ENCODE measurements at places on chromosomes 3 and 15.
A peak's percentile ranks its signal among the peaks of the same experiment; 100 is the strongest.

- DNase-seq, result no peak
These were observed 142.8 kb downstream of the CHL1 start for GRCh38 chr3:339351-339750.

DNA sequence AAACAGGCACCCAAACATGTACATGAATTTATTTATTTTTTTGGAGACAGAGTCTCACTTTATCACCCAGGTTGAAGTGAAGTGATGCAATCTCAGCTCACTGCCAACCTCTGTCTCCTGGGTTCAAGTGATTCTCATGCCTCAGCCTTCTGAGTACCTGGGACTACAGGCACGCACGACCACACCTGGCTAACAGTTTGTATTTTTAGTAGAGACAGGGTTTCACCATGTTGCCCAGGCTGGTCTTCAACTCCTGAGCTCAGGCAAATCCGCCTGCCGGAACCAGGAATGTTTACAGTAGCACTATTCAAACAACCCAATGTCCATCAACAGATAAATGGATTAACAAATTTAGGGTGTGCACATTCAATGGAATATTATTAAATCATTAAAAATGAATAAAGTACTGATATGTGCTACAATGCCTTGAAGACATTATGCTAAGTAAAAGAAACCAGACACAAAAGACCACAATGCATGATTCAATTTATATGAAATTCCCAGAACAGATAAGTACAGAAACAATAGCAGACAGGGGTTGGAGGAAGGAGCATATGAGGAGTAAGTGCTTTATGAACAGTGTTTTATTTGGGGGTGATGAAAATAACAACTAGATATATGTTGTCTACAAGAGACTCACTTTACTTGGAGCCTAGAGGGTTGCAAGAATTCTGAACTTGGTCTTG, 1.3 kb downstream of the LEO1 start:
- no peak for DNase-seq

GRCh38 chr3:135973841-135974240, 8.3 kb downstream of the PPP2R3A start:
- no peak for DNase-seq

DNA sequence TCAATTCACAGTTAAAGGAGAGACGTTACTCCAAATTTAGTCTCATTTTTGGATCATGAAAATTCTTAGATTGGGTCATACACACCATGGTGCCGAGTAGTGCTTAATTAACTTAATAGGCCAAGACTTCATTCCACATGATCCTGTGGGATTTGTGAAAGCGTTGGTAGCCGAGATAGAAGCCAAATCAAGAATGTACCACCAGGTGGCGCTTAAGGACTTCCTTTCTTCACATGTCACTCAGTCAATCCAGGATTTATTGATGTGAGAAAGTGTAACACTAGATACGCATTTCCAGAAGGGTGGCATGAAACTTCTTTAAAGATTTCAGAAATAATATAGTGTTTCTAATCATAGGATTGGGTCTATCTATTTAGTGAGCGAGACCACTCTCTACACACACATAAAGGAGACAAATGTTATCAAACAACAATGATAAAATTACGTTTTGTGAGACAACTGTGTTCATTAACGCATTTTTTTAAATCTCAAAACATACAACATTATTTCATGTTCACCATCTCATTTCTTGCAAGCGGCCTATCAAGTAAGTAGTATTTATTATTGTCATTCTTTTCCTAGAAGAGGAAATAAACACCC, 436.1 kb downstream of the CHL1 start:
- DNase-seq, result peak; percentile 35

GRCh38 chr3:127041264-127041820, 58.4 kb downstream of the PLXNA1 start:
- no peak for DNase-seq

DNA sequence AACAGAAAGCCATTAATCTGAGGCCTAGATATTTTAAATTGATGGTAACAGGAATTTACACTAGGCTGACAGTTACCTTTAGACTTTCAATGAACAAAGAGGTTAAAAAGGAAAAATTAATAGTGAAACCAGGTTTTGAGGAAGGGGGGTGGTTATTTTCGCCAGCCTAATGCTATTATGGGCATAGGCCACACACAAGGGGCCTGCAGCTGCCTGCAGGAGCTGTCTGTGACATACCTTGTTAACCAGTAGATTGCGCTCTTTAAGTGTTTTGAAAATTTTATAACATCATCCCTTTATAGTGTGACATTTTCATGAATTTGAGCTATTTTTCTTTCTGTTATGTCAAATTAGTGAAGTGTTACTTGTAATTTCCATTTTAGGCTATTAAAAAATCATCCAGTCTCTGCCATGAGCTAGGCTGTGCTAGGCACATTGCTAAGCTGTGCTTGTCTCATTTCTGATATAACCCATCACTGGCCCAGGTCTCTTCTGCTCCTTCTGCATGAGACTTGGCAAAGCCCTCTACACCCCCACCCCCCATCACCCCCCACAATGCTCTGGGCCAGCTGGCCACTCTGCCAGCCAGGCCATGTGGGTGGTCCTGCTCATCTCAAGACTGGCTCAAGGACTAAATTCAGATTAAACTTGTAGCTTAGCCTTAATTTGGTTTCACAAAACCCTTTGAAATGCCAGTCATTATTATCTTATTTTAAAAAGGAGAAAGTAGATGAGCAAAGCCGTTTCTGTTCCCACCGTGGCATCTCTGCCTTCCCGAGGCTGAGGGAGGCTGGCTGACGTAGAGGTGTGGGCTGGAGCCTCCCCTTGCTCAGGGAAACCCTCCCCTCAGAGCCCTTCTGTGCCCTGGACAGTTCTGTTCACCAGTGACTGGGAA, 48.4 kb upstream of the SEC22A start:
- no peak for DNase-seq

DNA sequence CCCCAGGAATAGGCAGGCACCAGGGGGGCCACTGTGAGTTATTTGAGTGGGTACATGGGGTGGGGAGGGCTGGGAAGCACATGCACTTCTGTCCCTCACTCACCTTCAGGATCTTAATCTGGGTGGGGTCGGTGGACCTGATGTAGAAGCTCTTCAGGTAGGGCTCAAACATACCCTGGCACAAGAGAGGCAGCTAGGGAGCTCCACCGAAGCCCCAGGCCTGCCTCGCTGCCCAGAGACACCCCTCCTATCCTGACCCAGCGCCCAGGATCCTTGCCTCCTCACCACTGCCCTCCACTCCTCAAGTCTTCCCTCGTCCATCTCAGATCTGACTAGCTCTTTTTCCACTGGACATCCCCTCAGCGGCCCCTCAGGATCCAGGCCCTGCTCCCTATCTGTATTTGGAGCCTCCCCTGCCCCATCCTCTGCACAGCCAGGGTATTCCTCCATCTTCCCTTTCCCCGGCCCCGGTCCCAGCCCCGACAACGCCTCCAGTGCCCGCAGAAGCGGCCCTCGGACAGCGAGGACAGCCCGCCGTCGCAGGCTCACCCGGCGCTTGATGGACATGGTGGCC, 30.0 kb downstream of the AP3B2 start:
- DNase-seq, result no peak

DNA sequence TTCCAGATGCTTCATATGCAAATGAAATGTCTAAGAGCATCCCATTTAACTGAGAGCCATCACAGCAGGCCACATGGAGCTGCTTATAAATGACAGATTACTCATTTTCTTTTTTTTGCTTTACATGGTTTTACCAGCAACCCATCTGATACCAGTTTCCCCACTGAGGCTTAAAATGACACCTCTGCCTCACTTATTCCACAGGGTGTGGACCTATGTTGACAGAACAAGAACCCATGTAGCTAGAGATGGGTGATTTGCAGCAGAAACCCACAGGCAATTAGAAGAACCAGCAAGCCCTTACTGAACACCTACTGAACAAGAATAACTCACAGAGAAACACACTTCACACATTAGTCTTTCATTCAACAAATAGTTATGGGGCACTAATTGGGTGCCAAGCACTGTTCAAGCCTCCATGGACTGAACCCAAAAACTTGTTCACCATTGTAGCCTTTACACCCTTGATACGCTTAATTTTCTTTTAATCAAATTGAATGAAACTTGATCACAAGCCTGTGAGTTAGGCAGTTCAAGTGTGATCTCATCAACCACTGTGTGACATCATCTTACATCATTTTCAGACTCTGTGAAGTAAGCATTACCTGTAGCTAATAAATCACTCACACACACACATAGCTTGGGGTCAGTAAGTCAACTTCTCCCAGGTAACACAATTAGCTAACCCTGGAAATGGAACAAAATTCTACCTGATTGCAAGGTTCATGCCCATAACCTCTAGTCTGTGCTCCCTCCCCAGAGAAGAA, 45.4 kb downstream of the MAGI1 start:
- no peak for DNase-seq

GRCh38 chr15:87758794-87759418, 497.6 kb downstream of the NTRK3 start:
- peak; percentile 30 for DNase-seq

DNA sequence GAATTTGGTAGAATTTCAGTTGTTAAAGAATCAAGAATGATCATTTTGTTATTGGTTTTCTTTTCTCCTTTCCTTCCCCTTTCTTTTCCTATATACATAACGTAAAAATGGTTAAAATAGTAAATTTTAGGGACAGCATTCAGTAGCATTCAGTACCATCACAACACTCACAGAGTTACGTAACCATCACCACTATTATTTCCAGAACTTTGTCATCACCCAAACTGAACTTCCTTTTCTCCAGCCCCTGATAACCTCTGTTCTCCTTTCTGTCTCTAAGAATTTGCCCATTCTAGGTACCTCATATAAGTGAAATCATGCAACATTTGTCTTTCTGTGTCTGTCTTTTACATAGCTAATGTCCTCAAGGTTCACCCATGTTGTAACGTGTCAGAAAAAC, 165.3 kb downstream of the AKAP13 start:
- DNase-seq, result no peak

DNA sequence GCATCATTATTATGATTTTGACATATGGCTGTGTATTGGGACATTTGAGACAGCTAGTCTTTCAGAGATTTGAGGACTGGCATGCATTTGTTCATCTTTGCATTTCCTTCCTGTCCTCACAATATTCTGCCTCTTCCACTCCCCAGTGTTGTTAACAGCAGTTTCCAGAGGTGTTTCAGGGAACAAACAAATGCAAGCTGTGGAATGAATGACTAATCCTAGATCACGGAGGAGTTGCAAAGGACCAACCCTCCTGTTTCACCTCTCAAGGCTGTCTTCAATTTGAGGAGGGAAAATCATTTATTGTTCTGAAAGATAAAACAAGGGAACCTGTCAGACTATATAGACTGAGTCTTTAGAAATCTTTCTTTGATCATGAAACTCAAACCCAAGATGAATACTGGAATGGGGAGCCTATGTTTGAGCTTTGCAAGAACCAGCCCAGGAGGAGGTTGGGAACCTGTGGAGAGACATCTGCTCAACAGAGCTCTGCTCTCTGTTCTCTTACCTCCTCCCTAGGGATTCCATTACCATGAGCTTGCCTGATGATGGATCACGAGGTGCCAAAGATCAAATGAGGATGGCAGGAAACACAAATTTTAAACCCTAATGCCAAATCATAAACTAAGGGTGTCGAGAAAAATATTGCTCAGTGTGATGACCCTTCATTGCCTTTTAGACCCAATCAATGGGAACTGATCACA, 68.5 kb downstream of the SLC7A14 start:
- no peak for DNase-seq

- no peak for DNase-seq
These were observed 212.3 kb downstream of the FGF12 start for GRCh38 chr3:192514754-192515663.

DNA sequence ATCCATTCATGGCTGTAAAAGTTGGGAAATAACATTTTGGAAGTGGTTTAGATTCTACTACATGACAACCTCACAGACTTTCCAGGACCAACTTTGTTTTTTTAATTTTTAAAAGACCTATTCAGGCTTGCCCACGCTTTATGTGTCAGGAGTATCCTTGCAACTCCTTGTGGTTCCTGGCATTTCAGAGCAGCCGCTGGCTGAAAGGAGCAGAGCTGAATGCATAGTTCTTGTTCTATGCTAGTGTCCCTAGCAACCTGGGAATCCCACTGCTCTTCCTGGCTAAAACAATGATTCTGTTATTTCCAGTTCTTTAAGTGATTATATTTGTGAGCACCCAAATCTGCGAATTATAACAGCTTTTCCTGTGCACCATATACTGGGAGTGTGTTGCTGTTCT, 34.9 kb downstream of the CP start:
- no peak for DNase-seq

DNA sequence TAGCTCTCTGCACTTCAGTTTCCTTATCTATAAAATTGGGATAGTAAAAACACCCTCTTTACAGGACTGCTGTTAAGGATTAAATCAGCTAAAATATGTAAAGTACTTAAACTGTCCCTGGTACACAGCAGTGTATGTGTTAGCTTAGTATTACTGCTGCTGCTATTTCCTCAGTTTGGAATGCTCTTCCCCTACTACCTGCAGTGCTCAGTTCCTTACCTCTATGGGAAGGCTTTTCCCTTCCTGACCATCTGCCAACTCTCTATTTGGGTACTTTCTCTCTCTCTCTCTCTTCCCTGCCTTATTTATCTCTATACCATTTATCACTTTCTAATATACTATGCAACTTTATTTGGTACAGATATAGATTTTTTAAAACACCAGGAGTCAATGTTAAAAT, 26.5 kb downstream of the KPNA4 start:
- no peak for DNase-seq

- no peak for DNase-seq
These were observed 1353.5 kb downstream of the ROBO1 start for GRCh38 chr3:78414261-78414660.

DNA sequence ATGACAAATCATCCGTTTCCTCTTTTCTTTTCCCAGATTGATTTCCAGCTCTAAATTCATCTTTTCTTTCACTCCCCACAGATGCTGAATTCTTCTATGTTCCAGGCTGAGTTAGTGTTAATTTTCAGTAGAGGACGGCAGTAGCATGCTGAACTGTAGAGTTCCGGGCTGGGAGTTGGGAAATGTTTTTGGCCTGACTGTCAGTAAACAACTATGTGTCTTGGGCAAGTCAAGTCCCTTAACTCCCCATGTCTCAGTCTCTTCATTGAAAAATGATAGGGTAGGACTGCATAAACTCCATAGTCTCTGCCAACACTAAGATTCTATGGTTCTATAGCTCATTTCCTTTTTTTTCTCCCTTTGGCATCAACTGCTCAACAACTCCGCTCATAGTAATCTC, 333.9 kb downstream of the TIGIT start:
- DNase-seq, result peak; percentile 30

GRCh38 chr3:150760431-150761200, 2.4 kb downstream of the SIAH2 start:
- DNase-seq, result no peak

DNA sequence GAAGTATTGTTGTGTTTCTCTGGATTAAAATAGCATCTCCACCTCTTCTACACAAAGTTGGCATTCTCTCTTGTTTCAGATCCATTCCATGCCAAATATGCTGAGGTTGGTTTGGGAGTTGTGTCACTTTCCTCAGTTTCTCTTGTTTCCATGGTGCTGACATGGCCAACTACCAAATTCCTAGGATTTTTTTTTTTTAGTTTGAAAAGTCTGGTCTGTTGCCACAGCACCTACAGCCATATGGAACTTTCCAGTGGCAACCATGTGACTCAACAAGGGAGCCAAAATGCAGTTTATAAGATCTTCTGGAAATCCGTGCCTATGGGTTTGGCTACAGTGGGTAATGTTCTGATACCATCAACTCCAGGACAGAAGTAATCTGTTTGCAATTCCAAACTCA, 96.0 kb upstream of the CLSTN2 start:
- DNase-seq, result no peak

GRCh38 chr3:6600237-6600636, 260.7 kb upstream of the GRM7 start:
- no peak for DNase-seq
